Spinal cord (tissue), 10 donors: ENCODE measurements at places on chromosomes 2 and 18. TPM values are rescaled to one million over a fixed set of nuclear protein-coding genes. Genes with fewer than 3 reads are reported as not detected.

Gene RESP18
- total RNA-seq = 2.8 TPM

Gene AQP4
- 1,006 TPM for total RNA-seq

Gene HOXD8
- 12.9 TPM for total RNA-seq

Gene EMX1
- not detected for total RNA-seq

Gene RSAD2
- 13.9 TPM for total RNA-seq

Gene STARD6
- 0.22 TPM for total RNA-seq

Gene UGT1A3
- not detected for total RNA-seq

Gene VWC2L
- total RNA-seq = 3.0 TPM

Gene LYPD6
- total RNA-seq = 42.6 TPM

Gene SLC8A1
- total RNA-seq = 83.2 TPM

Gene C1QL2
- total RNA-seq = 0.20 TPM

Gene THSD7B
- 10.8 TPM for total RNA-seq

Gene VIT
- 1.5 TPM for total RNA-seq

Gene GAL3ST2
- total RNA-seq = 0.33 TPM

Gene RPL37A
- 4,925 TPM for total RNA-seq

Gene DSG4
- total RNA-seq = not detected

Gene PAX8
- 3.7 TPM for total RNA-seq

Gene TEKT4
- total RNA-seq = 0.69 TPM

Gene RBM43
- 9.6 TPM for total RNA-seq

Gene SATB2
- 18.1 TPM for total RNA-seq

Gene TEX261
- 26.0 TPM for total RNA-seq

Gene GAD1
- total RNA-seq = 17.2 TPM

Gene D2HGDH
- total RNA-seq = 12.4 TPM

Gene RAB6C
- 1.6 TPM for total RNA-seq

Gene MC5R
- 0.30 TPM for total RNA-seq

Gene CTIF
- total RNA-seq = 40.4 TPM

Gene CCDC85A
- total RNA-seq = 12.1 TPM

Gene SERPINB4
- not detected for total RNA-seq

Gene GALNT13
- total RNA-seq = 55.6 TPM

Gene NETO1
- 37.1 TPM for total RNA-seq

Gene DPP4
- 15.7 TPM for total RNA-seq

Gene ALPG
- total RNA-seq = not detected

Gene LYPD6B
- total RNA-seq = 5.7 TPM

Gene CYB5A
- 95.7 TPM for total RNA-seq
